ENCODE measurements at places on chromosomes 13 and 19.

GRCh38 chr13:27194895-27195764 lies 23.5 kb upstream of the USP12 start:
- no peak for DNase-seq
- no peak overlapping the region for H3K4me3 ChIP-seq
- peak overlapping the region; percentile 40 for H3K27ac ChIP-seq
- peaks cover 3% of the 10 kb centered on the region for H3K4me1 ChIP-seq

DNA sequence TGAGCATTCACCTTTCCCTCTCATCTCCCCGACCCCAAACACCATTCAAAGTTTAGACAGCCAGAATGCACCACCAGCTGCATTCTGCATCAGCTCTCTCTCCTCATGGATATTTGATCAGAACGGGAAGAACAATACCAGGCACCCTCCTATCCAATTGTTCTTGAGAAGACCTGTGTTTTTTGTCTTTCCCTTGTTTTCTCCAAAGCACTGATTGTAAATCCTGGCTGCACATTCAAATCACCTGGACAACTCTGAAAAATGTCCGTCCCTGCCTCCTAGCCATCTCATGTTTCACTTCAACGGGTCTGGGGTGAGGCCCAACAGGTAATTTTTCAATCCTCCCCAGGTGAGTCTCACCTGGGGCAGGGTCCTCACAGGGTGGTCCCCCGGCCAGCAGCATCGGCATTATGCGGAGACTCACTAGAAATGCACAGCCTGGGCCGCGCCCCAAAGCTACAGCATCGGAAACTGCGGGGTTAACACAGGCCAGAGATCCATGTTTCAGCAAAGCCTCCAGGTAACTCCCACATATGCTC lies 5.5 kb downstream of the IRS2 start:
- H3K27ac ChIP-seq: peak overlapping the region; percentile 2
- peaks cover 30% of the 10 kb centered on the region for H3K36me3 ChIP-seq
- no peaks in the 10 kb centered on the region for H3K27me3 ChIP-seq
- H3K4me3 ChIP-seq: peak overlapping the region; percentile 84
- no peak for DNase-seq

- no peaks in the 10 kb centered on the region for H3K27me3 ChIP-seq
- H3K27ac ChIP-seq: no peak overlapping the region
- H3K36me3 ChIP-seq: no peaks in the 10 kb centered on the region
- DNase-seq: no peak
- no peak overlapping the region for H3K4me3 ChIP-seq
Observed at GRCh38 chr13:84946192-84946591, 853.0 kb downstream of the SLITRK6 start.

DNA sequence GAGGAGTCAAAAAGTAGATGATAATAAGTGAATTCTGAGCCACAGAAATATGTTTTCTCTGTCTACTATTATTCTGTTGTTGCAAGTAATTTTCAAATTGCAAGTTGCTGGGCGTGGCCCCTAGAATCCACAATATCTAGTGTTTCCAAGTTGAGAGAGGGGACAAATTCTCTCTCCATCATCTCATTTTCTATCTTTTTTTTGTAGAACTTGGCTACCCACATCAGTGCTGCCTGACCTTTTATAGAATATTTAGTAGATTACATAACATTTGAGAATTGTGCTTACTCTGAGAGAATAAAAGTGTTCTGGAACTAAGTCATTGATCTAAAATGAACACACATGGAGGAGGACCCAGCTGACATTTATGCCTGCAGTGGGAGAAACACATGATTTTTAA lies 110.9 kb upstream of the CSNK1A1L start:
- H3K27ac ChIP-seq: no peak overlapping the region
- no peak overlapping the region for H3K4me3 ChIP-seq
- DNase-seq: no peak
- H3K27me3 ChIP-seq: no peaks in the 10 kb centered on the region

DNA sequence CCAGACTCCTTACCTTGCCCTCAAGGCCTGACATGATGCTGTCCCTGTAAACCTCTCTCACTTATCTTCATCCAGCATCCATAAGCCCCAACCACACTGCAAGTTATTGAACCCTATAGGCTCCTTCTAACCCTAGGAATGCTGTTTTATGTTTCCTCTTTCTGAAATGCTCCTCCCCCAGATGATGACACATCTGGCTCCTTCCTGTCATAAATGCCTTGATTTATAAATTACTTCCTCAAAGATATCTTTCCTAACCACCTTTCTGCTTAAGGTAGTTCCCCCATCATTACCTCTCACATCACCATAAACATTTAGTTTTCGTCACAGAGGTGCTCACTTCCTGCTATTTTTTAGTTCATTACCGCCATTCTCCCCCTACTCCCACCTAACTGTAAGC lies 12.3 kb downstream of the RUBCNL start:
- no peaks in the 10 kb centered on the region for H3K36me3 ChIP-seq
- H3K4me3 ChIP-seq: no peak overlapping the region
- no peaks in the 10 kb centered on the region for H3K27me3 ChIP-seq
- no peak for DNase-seq
- peaks cover 12% of the 10 kb centered on the region for H3K4me1 ChIP-seq
- H3K27ac ChIP-seq: no peak overlapping the region

DNA sequence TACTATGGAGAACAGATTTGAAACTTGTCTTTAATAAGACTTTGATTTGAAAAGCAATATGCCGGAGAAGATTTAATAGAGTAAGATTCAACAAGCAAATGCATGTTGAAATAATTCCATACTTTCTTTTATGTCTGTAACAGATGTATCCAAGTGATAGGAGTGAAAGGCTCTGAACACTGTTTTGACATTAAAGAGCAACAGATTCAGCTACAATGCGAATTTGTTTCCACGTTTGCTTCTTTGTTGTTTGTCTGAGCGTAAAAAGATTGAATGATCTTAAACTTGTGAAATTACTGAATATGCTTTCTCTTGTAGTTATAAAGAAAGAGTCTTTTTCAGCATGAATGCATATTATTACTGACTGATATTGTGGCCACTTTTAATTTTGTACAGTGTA lies 2612.9 kb downstream of the PCDH9 start:
- H3K27me3 ChIP-seq: no peaks in the 10 kb centered on the region
- H3K4me3 ChIP-seq: no peak overlapping the region
- DNase-seq: no peak
- H3K4me1 ChIP-seq: no peaks in the 10 kb centered on the region
- H3K27ac ChIP-seq: no peak overlapping the region
- no peaks in the 10 kb centered on the region for H3K36me3 ChIP-seq

DNA sequence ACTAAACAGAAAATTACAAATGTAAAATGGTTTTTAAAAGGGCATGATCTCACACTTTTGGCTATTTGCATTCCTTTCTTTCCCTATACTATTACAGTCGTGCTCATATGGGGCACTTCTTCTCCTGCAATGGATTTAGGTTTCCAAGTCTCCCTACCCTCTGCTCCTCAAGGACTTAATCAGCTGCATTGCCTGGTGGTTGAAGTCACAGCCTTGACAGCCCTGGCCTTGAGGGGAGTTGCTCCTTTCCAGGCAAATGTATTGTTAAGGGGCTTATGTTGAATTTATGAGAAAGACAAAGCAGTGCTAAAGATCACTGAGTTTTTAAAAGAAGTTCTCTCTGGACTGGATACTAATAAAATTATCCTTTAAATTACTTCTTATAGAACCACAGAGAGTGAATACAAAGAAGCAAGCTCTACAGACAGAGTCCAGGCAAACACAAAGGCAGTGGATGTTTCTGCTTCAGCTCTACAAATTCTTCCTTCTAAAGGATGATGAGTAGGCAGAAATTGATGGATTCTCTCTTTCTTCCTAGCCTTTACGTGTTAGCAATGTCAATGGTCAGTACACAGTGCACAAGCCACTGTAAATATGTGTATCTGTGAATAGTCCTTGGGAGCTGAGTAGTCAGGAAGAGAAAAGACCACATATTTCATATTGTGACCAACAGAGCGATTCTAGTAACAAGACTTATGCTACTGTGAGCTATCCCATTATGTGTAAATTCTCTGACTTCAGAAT lies 390.9 kb downstream of the TBC1D4 start:
- no peak overlapping the region for H3K4me3 ChIP-seq
- DNase-seq: no peak
- no peaks in the 10 kb centered on the region for H3K4me1 ChIP-seq
- H3K36me3 ChIP-seq: no peaks in the 10 kb centered on the region
- no peak overlapping the region for H3K27ac ChIP-seq

- no peak for DNase-seq
- no peak overlapping the region for H3K27ac ChIP-seq
- H3K27me3 ChIP-seq: no peaks in the 10 kb centered on the region
- H3K36me3 ChIP-seq: no peaks in the 10 kb centered on the region
- H3K4me3 ChIP-seq: no peak overlapping the region
Observed at GRCh38 chr19:34288381-34288780, 34.0 kb downstream of the GARRE1 start.

GRCh38 chr19:35116072-35116801 lies 614 bp downstream of the FXYD3 start:
- no peaks in the 10 kb centered on the region for H3K27me3 ChIP-seq
- peaks cover 1% of the 10 kb centered on the region for H3K36me3 ChIP-seq
- no peak for DNase-seq
- peak overlapping the region; percentile 57 for H3K4me3 ChIP-seq

DNA sequence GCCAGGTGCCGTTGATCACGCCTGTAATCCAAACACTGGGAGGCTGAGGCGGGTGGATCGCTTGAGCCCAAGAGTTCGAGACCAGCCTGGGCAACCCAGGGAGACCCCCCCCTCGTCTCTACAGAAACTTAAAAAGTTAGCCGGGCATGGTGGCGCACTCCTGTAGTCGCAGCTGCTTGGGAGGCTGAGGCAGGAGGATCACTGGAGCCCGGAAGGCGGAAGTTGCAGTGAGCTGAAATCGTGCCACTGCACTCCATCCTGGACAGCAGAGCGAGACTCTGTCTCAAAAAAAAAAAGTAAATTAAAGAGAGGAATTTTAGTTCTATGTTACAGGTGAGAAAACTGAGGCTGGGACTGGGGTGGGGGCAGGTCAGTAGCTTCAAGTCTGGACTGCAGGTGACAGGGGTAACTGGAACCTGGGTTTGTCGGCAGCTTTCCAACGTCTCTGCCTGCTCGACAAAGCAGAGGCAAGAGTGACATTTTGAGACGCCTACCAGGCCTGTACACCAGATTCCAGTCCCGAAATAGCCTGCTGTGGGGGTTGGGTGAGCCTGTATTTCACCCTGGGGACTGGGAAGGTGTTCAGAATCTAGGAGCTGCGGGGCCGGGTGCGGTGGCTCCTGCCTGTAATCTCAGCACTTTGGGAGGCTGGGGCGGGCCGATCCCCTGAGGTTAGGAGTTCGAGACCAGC lies 1.2 kb downstream of the SELENOW start:
- H3K36me3 ChIP-seq: peaks cover 36% of the 10 kb centered on the region
- H3K27me3 ChIP-seq: no peaks in the 10 kb centered on the region
- no peak for DNase-seq
- peak overlapping the region; percentile 87 for H3K4me3 ChIP-seq

DNA sequence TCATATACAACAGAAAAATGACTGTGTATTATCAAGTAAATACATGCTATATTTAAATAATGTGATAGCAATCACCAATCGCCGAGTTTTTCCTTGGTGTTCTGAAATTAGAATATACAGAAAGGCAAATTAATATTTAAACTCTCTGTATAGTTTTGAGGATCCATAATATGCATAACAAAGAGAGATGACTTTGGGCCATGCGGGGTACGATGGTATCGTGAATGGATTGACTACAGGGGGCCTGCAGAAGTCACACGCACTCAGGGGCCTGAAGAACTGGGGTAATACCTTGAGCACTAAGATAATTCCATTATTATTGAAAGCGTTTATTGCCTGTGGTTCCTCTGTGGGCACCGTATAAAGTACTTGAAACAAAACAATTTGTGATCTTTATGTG lies 314.0 kb downstream of the TEX29 start:
- no peak overlapping the region for H3K4me3 ChIP-seq
- no peaks in the 10 kb centered on the region for H3K4me1 ChIP-seq
- H3K36me3 ChIP-seq: no peaks in the 10 kb centered on the region
- H3K27me3 ChIP-seq: peaks cover 17% of the 10 kb centered on the region
- H3K27ac ChIP-seq: no peak overlapping the region

GRCh38 chr13:113120300-113121182 lies 2.1 kb upstream of the F10 start:
- DNase-seq: no peak
- peaks cover 8% of the 10 kb centered on the region for H3K4me1 ChIP-seq
- H3K4me3 ChIP-seq: no peak overlapping the region

- H3K36me3 ChIP-seq: no peaks in the 10 kb centered on the region
- no peaks in the 10 kb centered on the region for H3K27me3 ChIP-seq
- no peaks in the 10 kb centered on the region for H3K4me1 ChIP-seq
- H3K4me3 ChIP-seq: no peak overlapping the region
- H3K27ac ChIP-seq: no peak overlapping the region
Observed at GRCh38 chr13:62432295-62432694, 1016.6 kb upstream of the PCDH20 start.

- no peak for DNase-seq
- H3K36me3 ChIP-seq: peaks cover 82% of the 10 kb centered on the region
- H3K4me1 ChIP-seq: no peaks in the 10 kb centered on the region
- H3K27ac ChIP-seq: no peak overlapping the region
- H3K27me3 ChIP-seq: no peaks in the 10 kb centered on the region
- no peak overlapping the region for H3K4me3 ChIP-seq
Observed at GRCh38 chr19:10135551-10136334, 16.0 kb upstream of the EIF3G start.

DNA sequence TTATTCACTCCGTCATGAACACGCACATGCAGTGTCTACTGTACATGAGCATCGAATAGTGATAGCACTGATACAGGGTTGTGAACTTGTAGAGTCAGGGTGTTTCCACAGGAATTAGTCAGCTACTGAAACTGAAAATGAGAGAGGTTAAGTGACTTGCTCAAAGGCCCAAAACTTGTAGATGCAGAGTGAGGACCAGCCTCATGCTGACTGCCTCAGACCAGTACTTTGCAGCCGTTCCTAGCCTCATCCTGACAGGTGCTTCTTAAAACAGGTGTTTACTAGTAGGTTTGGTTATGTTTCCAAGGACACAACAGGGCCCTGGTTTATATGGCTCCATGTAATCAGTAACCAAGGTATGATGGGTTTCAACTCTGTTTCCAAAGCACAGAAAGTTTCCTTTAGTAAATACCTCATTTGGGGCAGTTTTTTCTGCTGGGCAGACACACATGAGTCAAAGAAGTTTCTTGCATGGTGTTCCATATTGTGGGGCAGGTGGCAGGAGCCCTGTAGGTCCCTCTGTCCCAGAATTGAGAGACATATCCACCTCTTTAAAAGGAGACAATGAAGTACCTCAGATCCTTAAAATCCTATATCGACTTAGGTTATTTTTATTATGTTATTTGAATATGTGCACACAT lies 16.0 kb downstream of the FGF9 start:
- no peaks in the 10 kb centered on the region for H3K36me3 ChIP-seq
- no peak overlapping the region for H3K27ac ChIP-seq
- H3K27me3 ChIP-seq: peaks cover 8% of the 10 kb centered on the region
- no peak overlapping the region for H3K4me3 ChIP-seq

GRCh38 chr13:34351134-34351533 lies 533.2 kb downstream of the RFC3 start:
- H3K4me3 ChIP-seq: no peak overlapping the region
- no peaks in the 10 kb centered on the region for H3K36me3 ChIP-seq
- no peaks in the 10 kb centered on the region for H3K27me3 ChIP-seq

DNA sequence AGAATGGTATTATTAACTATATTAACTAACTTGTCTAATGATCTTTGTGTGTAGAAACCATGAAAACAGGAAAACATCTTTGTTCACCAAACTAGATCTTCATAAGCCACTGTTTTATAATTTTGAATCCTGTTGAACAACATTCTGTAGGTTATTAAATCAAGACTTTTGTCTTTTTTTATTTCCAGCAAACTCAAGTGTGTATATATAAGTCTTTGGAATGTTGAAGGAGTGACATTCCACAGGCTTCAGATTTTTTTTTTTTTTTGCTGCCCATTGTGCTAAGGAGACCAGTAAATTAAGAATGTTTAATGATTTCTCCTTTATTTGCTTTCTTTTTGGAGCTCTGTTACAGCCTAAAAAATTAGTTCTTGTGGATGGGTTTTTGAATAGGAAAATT lies 89.6 kb downstream of the LMO7 start:
- H3K27me3 ChIP-seq: no peaks in the 10 kb centered on the region
- DNase-seq: no peak
- no peak overlapping the region for H3K4me3 ChIP-seq
